HEK293T (cell line): ENCODE measurements at places on chromosomes 5 and 9.

DNA sequence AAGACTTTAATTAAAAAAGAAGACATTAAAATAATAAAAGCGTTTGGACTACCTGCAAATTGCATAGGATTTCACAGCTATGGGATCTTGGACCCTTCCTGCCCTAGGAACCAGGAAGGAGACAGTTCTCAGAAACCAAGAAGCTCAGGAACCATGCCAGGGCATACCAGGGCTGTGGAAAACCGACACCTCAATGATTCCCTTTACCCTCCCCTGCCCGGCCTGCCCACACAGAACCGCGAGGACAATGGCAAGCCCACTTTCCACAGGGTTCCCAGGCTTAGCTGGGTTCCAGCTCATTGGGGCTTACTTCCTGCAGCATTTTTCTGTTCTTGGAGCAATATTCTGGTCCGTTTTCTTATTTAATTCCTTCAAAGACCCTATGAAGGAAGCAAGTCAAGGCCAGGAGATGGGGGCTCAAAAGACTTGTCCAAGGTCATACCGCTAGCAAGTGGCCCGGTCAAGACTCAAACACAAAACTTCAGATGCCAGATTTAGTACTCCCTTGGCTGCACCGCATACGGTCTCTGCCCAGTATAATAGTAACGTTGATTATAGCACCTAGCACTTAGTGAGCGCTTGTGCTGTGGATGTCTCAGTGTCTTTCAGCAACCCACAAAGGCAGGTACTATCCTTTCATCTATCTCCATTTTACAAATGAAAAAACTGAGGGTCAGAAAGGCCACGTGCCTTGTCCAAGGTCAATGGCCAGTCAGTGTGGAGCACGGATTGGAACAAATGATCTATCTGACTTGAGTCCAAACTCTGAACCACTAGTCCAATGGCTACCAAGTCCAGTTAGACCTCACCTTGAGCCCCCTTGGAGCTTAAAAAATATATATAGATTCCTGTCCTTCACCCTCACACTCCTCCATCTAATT, 6.8 kb downstream of the FAT2 start:
- DNase-seq, result no peak

- no peak for DNase-seq
Observed at GRCh38 chr9:1331546-1332038, 281.4 kb downstream of the DMRT2 start.

GRCh38 chr9:70352802-70353201, 61.7 kb downstream of the KLF9 start:
- no peak for DNase-seq

GRCh38 chr5:141641634-141642267, 5.0 kb downstream of the RELL2 start:
- DNase-seq, result no peak

DNA sequence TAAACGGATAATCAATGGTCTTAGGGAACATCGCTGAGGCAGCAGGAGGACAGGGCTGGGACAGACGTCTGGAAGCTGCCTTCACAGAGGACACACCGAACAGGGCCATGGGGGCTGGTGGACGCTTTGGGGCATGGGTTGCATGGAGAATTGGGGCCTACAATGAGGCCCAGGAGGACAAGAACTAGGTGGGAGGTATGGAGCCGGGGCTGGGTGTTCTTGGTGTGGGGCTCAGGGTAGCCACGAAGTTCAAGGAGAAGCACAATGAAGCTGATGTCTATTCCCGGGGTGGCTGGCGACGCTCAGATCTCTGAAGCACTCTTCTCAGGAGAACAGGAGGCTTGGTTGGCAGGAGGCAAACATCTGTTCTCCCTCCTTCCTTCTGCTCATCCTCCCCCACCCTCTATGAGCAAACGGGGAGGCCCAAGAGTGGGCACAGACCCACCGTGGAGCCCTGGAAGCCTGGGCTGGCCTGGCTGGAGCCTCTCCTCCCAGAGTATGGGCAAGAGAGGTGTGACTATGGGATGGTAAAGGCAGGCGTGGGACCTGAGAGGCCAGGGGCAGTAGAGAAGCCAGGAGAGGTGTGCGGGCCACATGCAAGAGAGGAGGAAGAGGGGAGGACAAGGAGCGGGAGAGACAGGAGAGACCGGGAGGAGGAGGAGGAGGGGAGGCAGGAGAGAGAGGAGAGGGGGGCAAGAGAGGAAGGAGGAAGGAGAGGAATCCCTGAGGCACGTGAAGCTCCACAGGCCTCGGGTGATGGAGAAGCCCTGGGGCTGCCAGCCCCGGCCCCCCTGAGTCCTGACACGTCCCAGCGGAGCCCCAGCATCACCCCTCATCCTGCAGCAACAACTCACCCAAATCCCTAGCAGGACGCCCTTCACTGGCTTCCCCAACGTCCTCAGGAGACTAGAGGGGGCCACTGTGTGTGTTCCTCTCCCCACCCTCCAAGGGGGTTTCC, 159.1 kb downstream of the OLFM1 start:
- no peak for DNase-seq

DNA sequence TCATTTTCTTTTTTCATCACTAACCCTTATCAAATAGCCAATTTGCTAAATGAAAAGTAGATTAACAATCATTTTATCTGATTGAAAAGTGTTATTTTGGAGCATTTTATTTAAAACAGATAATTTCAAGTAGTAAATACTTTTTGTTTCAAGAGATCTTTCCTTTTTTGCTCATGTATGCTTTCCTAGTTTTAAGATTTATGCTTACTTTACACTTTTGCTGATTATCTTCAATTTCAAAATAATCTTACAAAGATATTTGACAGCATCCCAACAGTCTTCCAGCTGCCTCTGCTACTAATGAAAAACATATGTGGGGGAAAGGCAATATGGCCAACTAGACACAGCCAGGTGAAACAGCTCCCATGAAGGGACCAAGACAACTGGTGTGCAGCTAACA, 1027.3 kb upstream of the CDH9 start:
- no peak for DNase-seq

GRCh38 chr5:57499262-57500050, 16.8 kb upstream of the ACTBL2 start:
- peak; percentile 34 for DNase-seq

GRCh38 chr5:146703499-146703898, 175.1 kb downstream of the PPP2R2B start:
- no peak for DNase-seq

DNA sequence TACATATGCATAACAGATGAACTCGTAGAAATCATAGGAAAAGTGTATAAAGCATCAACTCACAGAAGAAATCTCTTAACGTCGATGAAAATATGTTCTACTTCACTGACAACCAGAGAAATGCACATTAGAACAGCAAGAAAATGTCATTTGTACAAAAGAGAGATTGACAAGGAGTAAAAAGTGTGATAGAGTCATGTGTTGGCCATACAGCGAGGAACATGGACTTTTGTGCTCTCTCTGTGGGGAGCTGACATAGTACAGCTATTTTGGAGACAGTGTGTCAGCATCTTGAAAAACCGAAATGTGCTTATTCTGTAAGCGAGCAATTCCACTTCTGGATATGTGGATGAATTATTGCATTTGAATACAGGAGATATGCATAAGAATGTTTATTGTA, 477.9 kb downstream of the ICE1 start:
- no peak for DNase-seq

DNA sequence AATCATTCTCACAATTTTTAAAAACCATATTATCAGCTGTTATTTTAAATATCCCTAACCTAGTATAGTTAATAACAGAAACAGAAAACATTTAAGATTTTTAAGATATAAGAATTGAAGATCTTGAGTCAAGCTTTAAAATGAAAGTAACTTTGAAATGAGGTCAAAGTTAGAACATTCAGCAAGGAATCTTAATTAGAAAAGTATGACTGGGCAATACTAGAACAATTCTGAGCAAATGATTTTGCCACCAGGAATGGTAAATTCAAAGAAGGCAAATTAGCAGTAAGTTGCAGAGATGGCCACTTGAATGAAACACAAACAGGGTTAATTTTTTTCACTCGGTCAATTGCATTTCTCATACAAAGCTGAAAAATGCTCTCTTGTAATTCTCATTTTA, 117.9 kb downstream of the NXNL2 start:
- no peak for DNase-seq

DNA sequence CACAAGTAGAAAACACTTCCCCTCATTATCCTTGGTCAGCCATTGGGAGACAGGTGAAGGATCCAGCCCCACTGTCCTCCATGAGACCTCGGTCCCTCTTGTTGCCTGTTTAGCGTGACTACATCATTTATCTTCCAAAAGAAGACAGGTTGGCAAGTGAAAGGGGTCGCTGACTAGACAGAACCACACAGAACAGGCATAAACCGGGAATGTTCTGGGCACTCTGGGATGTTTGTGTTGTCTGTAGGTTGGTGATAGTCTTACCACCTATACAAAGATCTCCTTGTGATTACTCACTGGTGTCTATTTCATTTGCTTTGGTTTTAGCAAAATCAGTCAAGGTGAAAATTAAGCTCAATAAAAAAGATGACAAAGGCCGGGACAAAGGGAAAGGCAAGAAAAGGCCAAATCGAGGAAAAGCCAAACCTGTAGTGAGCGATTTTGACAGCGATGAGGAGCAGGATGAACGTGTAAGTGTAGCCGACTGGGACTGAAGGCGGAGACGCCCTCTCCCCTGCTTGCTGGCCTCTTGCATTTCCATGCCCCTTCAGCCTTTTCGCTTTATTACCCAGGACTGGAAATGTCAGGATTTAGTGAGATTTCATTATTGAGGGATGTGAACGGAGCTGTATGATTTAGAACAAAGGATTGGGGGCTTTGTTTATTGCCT, 175.9 kb downstream of the SMARCA2 start:
- DNase-seq, result no peak

DNA sequence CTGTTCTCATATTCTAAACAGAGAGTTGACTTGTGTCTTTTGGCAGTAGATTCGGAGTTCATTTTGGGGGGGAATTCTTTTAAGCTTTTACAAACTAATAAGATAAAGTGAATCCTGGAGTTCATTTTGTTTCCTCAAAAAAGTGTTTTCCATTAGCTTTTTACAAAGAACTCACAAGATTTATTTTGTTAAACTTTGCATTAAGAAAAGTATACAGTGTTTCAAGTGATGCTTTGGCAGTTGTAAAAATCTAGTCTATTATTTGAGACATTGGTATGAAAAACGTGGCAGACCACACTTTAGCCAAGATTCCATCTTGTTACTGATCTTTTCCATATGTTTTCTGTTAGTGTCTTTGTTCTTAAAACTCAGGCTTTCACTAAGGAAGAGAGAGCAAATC, 1.2 kb upstream of the OMD start:
- DNase-seq, result no peak

- no peak for DNase-seq
Observed at GRCh38 chr9:106312906-106313305, 550.1 kb upstream of the ZNF462 start.

DNA sequence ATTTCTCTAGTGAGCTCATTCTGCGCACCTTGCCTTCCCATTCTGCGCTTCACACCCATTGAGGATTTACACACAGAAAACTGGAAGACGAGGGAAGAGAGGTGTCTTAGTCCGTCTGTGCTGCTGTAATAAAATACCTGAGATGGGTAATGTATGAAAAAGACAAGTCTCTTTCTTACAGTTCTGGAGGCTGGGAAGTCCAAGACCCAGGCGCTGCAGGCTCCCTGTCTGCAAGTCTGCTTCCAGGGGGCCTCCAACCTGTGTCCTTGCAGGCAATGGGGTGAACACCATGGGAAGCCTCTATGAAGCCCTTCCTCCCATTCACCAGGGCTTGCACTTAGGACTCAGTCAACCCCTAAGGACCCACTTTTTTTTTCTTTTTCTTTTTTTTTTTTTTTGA, 245.0 kb downstream of the AUH start:
- DNase-seq, result no peak

GRCh38 chr9:99326917-99327189, 104.8 kb downstream of the SEC61B start:
- DNase-seq, result no peak

- DNase-seq, result no peak
Observed at GRCh38 chr5:115894342-115894741, 52.6 kb downstream of the AP3S1 start.

- DNase-seq, result no peak
Observed at GRCh38 chr9:94554078-94554438, 825 bp upstream of the PCAT7 start.

DNA sequence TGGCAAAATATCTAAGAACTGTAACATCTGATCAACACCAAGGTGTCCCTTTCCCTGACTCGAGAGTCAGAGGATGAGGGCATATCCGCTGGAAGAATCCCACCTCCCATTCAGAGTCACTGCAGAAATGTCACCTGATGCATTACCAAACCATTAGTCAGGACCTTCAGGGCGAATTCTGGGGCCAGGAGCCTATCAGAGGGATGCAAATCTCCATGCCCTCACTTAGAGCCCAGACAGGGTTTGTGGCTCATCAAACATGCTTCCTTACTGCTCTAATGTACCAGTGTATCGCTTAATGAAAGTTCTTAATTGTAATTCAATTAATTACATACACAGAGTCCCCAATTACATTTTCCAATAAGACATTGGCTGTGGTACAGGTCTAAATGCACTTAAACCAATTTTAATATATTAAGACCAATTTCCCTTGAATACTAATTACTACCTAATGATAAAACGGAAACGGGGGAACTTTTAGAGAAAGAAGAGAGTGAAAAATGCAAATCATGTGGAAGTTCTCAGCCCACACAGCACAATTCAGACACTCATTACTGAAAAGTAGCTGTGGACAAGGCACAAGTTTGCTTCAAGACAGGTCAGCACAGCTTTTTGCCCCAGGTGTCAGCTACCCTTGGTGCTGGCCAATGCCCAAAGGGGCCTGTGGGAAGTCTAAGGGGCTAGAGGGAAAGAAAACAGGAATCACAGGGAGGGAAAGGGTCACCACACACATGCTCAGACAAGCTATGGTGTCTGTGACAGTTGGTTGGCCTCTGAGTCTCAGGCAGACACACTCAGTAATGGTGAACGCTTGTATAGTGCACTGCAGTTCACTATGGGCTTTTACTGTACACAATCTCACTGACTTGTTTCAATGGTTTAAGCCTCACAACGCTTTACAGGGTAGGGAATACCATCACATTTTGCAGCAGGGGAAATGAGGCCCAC, 211.6 kb downstream of the MAPKAP1 start:
- no peak for DNase-seq

DNA sequence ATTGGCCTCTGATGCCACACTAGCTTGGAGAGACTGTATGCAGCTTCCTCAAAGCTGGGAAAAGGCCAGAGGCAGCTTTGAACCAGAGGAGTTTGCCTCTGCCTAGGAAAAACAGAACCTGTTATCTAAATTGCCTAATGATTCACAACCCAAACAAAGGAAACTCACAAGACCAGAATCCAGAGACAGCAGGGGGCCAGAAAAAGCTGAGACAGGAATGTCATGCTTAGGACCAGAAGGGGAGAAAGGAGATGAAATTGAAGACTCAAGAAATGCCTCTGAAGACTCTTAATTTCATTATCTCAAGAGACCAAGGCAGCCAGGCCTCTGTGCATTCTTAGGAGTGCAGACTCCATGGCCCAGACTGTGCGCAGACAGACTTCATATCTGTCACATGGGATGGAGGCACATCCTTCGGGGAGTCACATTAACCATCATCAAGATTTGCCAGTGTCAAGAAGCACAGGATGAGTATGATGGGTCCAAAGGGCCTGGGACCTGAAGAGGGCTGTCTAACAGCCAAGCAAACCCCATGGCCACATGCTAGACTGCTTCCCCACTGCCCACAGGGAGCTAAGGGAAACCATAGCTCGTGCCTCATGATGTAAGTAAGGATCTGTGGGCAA, 57.3 kb downstream of the ARSB start:
- DNase-seq, result peak; percentile 40

GRCh38 chr5:68370196-68370595, 154.6 kb downstream of the PIK3R1 start:
- no peak for DNase-seq
